ENCODE measurements at places on chromosomes 4 and X. TPM values are rescaled to one million over a fixed set of nuclear protein-coding genes. Genes with fewer than 3 reads are reported as not detected.

The VCX2 gene
- polyA plus RNA-seq, result not detected

The MBNL3 gene
- 71.2 TPM for polyA plus RNA-seq

The ZAR1 gene
- not detected for polyA plus RNA-seq

The KLHL8 gene
- polyA plus RNA-seq, result 13.3 TPM

The CLCN3 gene
- polyA plus RNA-seq, result 8.1 TPM

The HNRNPD gene
- 233 TPM for polyA plus RNA-seq
